Forelimb muscle (tissue), 1 donor: ENCODE measurements at places on chromosomes 7 and 10. TPM values are rescaled to one million over a fixed set of nuclear protein-coding genes. Genes with fewer than 3 reads are reported as not detected.

Gene TRIL
- polyA plus RNA-seq = 24.3 TPM

Gene VSTM4
- 40.9 TPM for polyA plus RNA-seq

Gene CRYGN
- polyA plus RNA-seq = not detected

Gene CHCHD2
- polyA plus RNA-seq = 228 TPM

Gene CCNY
- 81.0 TPM for polyA plus RNA-seq

Gene FAM13C
- polyA plus RNA-seq = 27.4 TPM

Gene FXYD4
- polyA plus RNA-seq = 1.1 TPM

Gene FAM25G
- polyA plus RNA-seq = not detected

Gene ASB15
- 5.6 TPM for polyA plus RNA-seq

Gene C10orf143
- polyA plus RNA-seq = 2.7 TPM

Gene LIPM
- polyA plus RNA-seq = not detected

Gene RASA4B
- 20.7 TPM for polyA plus RNA-seq
